Activated T-cell treated with anti-CD3 and anti-CD28 coated beads for 24 hours (primary cell): ENCODE measurements at places on chromosomes 2 and 18.

DNA sequence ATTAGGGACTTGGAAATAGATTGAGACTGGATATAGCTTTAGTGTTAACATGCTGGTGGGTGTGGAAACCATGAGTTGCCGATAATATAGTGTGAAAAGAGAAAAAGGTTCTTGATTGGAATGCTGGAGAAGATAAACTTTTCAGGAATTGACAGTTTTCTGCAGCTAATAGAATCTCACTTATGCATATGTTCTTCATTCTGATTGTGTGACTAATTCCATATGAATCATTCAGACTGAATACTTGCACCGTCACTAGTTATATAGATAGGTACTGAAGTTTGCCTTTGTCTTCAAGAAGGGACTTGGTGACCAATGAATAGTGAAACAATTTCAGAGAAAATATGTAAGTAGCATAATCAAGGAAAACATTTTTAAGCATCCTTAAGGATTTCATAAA lies 225.7 kb upstream of the FOSL2 start:
- no peak for DNase-seq

- DNase-seq: no peak
These were observed 85.0 kb upstream of the LINC00305 start for GRCh38 chr18:64233851-64234250.

DNA sequence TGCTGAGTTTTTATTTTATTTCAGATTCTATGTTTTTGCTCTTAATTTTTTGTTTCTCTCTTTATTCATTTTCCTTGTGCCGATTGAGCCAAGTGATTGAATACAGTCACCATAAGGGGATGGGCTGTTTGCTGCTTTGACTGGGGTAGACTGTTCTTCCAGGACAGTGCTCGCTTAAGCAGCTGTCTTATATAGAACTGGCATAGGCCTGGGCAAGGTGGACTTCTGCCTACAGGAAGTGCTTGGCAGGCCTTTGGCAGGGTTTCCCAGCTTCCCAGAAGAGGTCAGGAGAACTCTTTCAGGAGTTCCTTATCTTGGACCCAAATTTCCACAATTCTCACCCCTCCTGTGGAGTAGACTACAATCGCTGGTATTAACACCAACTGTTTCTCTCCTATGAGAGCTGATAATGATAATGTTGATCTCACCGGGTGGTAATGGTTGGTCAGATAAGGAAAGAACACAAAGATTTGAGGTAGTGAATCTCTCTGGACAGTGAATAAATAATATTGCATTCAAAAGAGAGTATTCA lies 207.5 kb upstream of the ST6GAL2 start:
- DNase-seq: no peak

DNA sequence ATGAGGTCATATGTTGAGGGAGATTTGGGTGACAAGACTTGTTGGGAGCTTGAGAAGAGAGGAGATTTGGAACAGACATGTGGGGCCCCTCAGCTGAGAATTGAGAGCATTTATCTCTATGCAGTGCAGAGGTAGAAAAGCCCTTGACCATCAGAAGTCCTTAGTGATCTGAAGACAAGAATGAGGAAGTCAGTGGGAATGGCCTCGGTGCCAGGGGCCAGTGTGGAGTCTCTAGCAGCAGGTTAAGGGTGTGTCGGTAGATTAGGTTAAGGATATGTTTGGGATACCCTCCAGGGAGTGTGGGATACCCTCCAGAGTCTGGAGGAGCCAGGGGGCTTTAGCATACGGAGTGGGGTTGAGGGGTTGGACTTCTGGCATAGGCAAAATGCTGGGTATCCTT lies 41.6 kb downstream of the FBXO48 start:
- no peak for DNase-seq

GRCh38 chr2:43013821-43014345 lies 212.5 kb downstream of the ZFP36L2 start:
- no peak for DNase-seq

- DNase-seq: no peak
These were observed 147.0 kb upstream of the PELI1 start for GRCh38 chr2:64291181-64291580.

GRCh38 chr18:70366670-70367069 lies 77.8 kb downstream of the SOCS6 start:
- DNase-seq: no peak

DNA sequence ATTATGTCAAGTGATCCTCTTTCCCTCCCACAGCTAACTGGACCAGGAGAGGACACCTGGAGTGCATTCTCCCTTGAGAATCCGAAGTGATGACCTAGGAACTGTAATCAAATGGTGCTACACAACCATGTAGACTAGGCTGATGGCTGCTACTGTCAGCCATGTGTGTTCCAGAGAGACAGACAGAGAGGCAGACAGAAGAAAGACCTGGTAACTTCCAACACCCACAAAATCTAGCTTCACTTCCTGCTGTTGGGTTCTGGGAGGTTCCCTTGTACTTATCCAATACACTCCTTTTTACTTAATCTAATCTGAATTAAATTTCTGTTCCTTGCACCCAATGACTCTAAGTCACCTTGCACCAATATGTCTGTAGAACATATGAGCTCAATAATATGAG lies 72.3 kb downstream of the AAK1 start:
- DNase-seq: no peak

- DNase-seq: no peak
These were observed 100.5 kb downstream of the SPOPL start for GRCh38 chr2:138602166-138602460.

DNA sequence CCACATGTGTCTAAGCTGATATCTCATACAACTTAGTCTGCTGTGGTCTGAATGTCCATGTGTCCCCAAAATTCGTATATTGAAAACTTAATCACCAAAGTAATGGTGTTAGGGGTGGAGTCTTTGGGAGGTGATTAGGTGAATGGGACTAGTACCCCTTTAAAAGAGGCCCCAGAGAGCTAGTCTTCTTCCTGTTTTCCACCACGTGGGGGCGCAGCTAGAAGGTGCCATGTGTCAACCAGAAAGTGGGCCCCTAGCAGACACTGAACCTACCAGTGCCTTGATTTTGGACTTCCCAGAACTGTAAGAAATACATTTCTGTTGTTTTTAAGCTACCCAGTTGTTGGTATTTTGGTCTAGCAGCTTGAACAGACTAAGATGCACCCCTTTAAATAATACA lies 86.6 kb downstream of the ASB1 start:
- peak; percentile 11 for DNase-seq

DNA sequence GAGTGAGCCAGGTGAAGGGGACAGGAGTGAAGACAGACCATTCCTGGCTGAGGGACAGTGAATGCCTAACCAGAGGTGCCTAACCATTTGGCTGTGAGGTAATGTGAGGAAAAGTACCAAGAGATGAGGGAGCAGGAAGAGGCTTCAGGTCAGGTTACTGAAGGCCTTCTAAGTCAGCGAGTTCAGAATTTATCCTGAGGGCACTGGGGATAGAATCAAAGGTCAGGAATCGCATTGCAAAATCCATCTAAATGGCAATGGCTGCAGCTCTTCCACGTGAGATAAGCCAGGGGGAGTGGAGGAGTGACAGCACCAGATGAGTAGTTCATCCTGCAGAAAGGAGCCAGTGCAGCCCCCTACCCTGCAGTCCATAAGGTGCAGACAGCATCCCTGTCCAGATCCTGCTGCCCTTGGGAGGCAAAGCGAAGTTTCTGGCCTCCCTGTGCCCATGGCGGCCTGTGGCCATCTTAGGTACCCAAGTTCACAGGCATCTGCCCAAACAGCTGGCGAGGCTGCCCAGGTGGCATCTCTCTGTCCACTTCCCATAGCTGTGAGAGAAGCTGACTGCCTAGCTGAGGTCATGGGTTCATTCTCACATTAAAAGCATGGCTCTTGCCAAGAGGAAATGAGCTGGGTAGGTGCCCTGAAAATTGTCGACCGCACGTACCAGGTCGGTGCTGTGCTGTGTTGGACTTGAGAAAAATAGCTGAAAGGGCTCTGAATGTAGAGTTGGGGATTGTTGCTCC lies 49.5 kb downstream of the CYP27C1 start:
- DNase-seq: no peak

DNA sequence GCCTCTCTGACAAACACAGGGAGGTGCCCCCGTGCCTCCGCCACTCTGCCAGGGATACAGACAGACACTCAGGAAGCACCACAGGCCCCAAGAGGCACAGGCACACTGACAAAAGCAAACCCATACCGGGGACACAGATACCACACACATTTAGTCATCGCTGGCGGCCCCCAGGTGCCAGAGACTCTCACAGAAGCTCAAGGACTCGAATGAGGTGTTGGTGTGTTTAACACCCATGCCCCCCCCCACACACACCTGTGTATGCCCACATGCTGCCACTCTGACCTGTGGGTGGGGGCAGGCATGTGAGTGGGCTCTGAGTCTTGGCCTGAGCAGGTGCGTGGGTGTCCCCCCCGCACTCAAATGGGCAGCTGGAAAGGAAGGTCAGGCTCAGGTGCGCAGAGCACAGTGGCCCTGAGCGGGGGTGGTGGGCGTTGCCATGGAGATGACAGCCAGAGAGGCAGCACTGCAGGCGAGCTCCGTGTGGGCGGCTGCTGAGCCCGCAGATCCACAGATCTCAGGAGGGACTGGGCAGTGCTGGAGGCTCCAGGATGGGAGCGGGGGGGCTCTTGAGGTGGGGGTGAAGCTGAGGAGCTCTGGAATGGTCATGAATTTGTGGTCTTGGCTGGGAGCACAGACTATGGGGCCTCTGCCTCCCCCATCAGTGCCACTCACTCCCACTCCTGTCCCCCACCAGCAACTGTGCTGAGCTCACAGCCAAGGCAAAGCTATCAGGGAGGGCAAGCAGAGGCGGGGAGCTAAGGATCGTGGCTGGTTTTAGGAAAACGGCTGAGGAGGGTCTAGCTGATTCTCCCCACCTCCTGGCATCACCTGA lies 73.9 kb upstream of the TAF1B start:
- DNase-seq: no peak

GRCh38 chr2:235201756-235202155 lies 249.9 kb downstream of the SH3BP4 start:
- DNase-seq: no peak

DNA sequence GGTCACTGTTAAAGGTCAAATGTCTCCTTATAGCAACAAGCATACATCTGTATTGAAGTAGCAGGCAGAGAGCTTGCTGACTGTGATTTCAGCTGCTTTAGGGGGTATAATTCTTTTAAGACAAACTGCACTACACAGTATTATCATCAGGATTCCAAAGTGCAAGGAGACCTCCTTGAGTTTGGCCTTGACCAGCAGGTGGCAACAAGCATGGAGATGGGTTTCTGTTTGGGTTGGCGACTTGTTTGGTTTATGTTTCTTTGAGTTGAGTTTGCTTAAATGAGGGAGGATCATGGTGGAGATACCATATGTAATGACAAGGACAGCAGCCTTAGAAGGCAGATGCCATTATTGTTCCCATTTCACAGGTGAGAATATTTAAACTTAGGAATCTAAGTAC lies 681.0 kb upstream of the ID2 start:
- no peak for DNase-seq

GRCh38 chr18:463827-464541 lies 36.5 kb downstream of the COLEC12 start:
- DNase-seq: no peak

DNA sequence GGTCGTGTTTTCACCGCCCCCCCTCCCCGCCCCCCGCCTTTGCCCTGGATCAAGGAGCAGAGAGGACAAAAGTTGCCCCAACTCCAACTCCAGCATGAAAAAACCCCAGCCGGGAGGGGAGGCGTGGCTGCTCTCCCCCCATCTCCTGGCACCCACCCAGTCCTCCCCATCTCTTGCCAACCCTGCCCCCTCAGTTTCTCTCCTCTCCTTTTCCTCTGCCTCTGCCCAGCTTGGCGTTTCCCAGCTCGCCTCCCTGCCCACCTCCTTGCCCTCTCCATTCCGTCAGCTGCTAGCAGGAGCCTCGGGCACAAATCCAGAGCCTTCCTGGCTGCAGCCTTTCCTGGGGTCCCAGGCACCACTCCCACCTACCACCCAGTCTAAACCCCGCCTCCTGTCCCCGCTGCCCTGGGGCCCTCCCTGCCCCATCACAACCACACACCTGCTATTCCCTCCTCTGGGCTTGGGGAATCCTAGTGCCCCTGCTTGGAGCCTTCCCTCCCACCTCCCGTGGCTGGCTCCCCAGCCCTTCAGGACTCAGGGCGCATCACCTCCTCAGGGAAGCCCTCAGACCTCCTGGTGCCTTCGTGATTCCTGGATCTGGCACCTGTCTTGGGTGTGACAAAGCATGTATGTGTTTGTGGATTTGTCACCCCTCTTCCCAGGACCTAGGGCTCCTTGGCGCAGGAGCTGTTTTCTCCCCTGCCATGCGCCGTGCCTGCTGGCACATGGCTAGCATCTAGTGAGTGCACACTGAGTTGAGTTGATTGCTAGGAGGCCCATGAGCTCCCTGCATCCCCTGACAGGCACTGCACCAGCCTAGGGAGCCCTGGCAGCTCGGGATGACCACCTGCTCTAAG lies 209.1 kb downstream of the TFCP2L1 start:
- no peak for DNase-seq

DNA sequence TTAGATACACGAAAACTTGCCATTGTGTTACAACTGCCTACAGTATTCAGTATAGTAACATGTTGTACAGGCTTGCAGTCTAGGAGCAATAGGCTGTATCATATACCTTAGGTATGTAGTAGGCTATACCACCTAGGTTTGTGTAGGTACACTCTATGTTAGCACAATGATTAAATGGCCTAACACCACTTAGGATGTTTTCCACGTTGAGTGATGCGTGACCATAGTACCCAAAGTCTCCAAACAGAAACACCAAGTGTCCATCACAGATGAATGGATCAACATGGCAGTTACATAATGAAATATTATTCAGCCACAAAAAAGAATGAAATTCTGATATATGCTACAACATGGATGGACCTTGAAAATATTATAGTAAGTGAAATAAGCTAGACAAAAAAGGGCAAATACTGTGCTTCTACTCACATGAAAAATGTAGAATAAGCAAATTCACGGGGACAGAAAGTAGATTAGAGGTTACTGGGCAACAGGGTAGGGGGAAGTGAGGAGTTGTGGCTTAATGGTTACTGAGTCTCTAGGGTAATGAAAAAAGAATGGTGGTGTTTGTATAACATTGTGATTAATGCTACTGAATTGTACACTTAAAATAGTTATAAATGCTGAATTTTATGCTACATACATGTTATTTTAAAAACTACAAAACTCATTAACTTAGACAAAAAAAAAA lies 62.6 kb downstream of the TMEM131 start:
- no peak for DNase-seq
